ENCODE measurements at places on chromosomes 1 and 21. TPM values are rescaled to one million over a fixed set of nuclear protein-coding genes. Genes with fewer than 3 reads are reported as not detected.

GRCh38 chr1:52913014-52913413 is 8.5 kb downstream of the ECHDC2 start:
- DNase-seq, result no peak

Gene SRSF4
- polyA plus RNA-seq, result 149 TPM

- no peak for DNase-seq
Measured at GRCh38 chr1:198649968-198650338, 11.1 kb downstream of the PTPRC start.

- no peak for DNase-seq
Measured at GRCh38 chr1:173499729-173500128, 22.6 kb downstream of the PRDX6 start.

- DNase-seq, result no peak
Measured at GRCh38 chr21:45998871-45999580, 17.5 kb downstream of the COL6A1 start.

- no peak for DNase-seq
Measured at GRCh38 chr1:162639718-162640117, 7.5 kb downstream of the DDR2 start.
